ENCODE measurements at places on chromosomes 12 and 14. TPM values are rescaled to one million over a fixed set of nuclear protein-coding genes. Genes with fewer than 3 reads are reported as not detected.

- no peak for DNase-seq
These were observed 13.5 kb upstream of the NGB start for GRCh38 chr14:77284466-77284865.

DNA sequence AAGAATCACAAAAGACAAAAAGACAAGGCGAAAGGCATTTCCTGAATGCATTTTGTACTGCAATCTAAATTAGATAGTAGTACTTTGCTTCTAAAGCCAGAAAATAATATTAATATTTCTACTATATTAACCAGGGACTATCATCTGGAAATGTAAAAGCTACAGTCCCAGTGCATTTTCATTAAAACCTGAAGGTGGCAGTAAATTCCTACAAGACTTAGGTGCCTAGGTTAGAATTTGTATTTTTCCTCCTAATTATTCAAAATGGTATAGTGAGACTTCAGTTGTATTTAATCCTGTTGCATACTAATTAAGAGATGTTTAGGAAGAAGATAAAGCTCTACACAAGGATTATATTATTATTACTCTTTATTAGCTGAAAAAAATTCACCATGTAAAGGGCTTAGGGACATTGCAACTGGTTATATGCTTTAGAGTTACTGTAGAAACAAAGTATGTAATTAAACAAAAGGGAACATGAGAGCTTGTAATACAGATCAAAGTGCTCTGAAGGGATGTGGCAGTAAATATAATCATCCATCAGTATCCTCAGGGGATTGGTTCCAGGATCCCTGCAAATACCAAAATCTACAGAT lies 53.6 kb downstream of the BRMS1L start:
- DNase-seq = no peak

DNA sequence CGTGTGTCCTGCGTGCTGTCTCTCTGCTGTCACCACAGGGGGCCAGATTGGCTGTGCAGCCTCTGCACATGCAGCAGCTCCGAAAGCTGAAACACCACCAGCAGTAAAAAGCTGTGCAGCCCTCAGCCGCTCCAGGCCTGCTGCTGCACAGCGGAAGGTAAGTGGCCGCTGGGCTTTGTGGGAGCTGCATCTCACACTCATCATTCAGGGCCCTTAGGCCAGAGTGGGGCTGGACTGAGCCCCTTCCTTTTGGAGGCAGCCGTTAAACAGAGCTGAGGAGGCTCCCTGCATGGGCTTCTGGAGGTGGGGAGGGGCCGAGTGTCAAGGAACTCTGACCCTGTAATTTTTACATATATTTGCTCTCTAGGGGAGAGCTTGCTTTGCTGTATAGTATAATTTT lies 17.1 kb downstream of the DDX51 start:
- no peak for DNase-seq

DNA sequence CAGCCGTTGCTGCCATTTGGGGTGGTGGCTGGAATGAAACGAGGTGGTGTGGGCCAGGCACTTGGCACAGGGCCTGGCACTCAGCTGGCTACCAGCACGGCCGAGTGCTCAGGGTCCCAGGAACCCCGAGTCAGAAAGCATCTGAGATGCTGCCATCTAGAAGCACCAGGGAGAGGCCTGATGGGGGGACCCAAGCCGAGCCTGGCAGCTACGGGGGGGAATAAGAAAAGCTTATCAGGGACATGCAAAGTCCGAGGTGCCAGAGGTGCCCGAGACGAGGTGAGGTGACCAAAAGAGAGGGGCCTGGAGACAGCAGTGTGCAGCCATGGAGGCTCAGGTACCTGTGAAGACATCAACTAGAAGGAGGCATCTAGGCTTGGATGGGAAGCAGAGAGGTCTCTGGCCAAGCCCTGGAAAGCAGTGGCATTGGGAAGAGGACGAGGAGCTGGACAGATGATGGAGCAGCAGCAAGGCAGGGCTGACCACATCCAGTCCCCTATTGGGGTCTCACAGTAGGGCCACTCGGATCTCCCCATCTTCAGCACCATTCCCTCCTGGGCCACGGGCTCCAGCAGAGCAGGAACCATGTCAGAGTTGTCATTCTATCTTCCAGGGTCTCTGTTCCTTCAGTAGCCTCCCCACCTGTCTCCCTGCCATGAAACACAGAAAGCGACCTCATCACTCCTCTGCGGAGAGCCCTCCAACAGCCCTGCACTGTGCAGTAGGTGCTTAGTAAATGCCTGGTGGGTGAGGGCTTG lies 59.3 kb upstream of the DIO3 start:
- DNase-seq = peak; percentile 56

DNA sequence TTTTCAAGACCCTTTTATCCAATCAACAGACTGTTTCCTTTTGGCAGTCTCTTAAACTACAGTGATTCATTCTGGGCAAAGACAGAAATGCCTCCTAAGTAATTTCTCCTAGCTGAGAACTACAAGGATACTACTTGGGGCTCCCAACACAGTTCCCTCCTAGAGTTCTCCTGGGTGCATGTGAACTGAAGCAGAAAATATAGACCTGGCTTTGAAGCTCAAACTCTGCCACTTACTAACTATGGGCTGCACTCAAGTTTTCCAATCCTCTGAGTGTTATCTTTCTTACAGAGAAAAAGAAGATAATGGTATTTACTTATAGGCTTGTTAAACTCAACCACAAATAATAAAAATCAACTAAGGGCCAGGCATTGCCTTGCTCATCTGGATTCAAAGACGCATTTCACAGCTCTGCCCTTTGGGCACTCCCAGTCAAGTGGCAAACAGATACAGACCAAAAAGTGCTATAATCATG lies 97.6 kb downstream of the EFCAB11 start:
- DNase-seq = no peak

DNA sequence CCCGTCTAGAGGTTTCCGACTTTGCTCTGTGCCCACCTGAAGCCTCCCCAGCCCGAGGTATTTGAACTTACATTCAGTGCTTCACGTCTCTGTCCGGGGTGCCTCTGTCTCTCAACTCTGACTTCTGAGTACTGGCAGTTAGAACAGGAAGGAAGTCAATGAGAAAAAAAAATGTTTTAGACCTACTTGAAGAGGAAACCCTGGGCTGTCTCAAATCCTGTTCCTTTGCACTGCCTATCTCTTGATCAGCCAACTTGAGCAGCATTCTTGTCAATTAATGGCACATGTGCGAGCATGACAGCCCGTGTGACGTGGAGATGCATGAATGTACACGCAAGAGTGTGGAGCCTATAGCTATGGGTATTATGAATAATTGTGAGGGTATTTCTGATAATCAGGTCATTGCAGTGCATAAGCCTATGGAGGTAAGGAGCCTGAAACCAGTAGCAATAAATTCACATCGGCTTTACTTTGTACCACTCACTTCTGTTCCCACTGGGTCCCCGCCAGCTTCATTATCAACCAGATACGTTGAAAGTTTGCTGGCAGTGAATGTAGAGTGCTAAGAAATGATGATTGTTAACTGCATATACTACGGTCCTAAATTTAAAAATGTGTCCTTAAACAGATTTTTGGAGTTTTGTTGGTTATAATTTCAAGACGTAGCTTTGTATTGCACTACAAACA lies at the start of gene ARHGDIB:
TSS of gene ARHGDIB (minus strand) at position 136 of the 687 bp plus-strand sequence. CDS start 10,889 bp downstream, outside the sequence.
- peak; percentile 89 for DNase-seq

DNA sequence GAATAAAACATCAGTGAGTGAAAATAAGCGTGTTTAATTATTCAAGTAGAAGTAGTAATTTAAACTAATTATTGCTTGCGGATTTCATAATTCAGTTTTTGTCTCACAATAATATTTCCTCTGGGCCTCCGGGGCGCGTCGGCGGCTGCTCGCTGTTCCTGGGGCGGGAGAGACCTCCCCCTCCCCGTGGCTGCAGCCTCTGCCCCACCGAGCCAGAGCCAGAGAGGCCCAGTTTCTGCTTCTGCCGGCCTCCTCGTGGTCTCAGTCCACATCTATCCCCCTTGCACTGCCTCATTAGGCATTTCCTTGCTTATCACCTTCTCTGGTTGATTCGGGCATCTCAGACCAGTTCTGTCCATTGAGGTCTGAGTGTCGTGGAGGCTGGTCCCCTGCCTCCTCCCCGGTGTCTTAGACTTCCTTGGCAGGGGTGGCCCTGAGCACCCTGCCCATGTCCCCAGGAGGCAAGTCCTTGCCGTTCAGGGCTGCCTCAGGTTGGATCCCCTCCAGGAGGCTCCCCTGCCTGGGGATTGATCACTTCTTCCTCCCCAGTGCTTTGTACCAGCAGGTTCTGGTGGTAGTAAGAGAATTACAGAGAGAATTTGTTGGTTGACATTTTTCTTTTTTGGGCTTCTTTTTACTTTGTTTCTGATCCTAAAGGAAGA lies 78.0 kb downstream of the SLC25A47 start:
- peak; percentile 70 for DNase-seq

GRCh38 chr14:56660677-56661389 lies 81.2 kb downstream of the TMEM260 start:
- no peak for DNase-seq

ABCD4 gene
- 62.5 TPM for polyA plus RNA-seq

DNA sequence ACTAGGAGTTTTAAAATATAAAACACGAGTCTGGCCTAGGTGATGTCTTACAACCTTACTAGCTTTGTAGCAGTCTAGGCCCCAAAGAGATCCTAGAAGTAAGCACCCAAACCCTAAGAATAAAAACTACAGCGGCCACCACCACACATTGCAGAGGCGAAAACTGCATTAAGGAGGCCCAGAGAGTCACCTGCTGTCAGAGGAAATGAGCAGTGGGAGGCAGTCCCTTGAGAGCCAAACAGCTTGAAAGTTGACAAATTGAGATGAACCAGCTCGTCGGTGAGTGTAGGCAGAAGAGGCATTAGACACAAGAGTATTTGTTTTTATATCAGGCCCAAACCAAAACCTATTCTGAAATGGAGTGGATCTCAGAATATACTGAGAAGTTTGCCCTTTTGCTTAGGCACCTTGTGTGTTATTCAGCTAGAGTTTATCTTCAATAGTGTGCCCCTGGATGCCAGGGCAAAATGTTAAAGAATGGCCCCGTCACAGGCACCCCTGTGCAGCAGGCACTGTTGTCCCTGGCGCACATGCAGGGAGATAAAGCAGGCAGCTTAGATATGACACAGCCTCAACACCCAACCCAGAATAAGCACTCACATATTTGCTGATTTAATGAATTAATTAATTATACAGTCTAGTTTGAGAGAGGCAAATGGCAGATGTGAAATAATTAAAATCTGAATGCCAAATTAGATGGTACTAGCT lies 56.7 kb downstream of the TTC7B start:
- DNase-seq = no peak

- DNase-seq = no peak
These were observed 8.0 kb upstream of the ACTN1 start for GRCh38 chr14:68986926-68987652.

PRICKLE1 gene
- polyA plus RNA-seq = 5.4 TPM

DNA sequence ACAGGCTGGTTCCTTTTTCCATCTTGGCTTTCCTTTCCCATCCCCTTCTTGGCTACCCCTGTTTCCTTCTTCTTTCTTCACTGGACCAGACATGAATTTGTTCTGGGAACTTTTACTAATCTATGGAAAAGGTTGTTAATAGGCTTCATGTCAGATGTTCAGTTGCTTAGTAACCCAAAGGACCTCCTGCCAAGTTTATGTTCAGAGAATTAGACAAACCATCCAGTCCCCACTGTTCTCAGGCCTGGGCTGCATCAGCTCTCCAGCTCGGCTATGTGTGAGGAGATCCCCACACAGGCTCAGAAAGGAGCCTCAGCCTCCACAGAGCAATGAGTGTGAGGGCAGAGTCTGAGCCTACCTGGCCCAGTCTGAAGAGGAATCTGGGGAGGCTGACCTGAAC lies 78.0 kb downstream of the AKAP6 start:
- no peak for DNase-seq

FLVCR2 gene
- 5.0 TPM for polyA plus RNA-seq

KRT73 gene
- 0.04 TPM for polyA plus RNA-seq

ETFBKMT gene
- polyA plus RNA-seq = 1.3 TPM

SLC6A12 gene
- polyA plus RNA-seq = 0.35 TPM

DNA sequence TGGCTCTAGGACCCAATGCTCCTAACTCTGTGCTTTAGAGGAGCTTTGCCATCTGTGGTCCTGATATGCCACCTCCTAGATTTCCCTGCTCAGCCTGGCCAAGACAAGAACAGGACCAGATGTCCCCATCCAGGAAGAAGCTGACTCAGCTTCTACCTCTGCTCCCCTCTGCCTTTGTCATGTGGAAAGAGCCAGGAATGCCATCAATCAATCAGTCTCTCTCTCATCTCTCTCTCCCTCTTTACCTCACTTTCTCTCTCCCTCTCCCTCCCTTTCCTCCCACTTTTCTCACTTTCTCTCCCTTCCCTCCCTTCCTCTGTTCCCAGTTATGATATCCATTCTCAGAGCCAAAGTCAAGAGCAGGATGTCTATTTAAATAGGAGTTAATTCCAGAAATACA lies 892.5 kb upstream of the TMEM132C start:
- DNase-seq = no peak

GRCh38 chr12:24135158-24135850 lies 185.8 kb upstream of the SOX5 start:
- no peak for DNase-seq

BCL2L14 gene
- 0.13 TPM for polyA plus RNA-seq

- DNase-seq = peak; percentile 99
These were observed at the start of gene TPCN1 for GRCh38 chr12:113221181-113221996. TPCN1 (plus strand) TSS chr12:113221464; CDS start chr12:113226853, 5,389 bp downstream.

DNA sequence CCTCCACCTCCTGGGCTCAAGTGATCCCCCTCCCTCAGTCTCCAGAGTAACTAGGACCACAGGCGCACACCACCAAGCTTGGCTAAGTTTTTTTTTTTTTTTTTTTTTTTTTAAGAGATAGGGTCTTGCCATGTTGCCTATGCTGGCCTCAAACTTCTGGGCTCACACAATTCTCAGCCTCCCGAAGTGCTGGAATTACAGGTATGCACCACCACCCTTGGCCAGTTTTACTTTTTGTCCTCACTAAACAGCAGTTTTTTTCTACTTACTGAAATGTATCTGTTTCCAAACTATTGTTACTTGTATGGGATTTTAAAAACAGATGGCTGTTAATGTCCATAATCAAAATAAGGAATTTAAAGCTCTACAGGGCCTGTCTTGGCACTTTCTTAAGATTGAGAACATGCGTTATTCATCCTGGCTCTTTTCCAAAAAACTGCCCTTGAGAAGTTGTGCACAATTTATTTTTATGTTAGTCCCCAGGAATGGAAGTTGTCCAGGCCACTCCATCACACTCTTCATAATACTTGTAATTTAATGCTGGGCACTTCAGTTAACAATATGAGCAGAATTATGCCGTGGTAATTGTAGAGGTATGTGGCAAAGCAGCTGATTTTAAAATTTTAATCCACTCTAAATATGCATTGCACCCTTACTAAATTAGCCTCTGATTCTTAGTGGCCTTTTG lies 51.9 kb upstream of the REP15 start:
- no peak for DNase-seq

DNA sequence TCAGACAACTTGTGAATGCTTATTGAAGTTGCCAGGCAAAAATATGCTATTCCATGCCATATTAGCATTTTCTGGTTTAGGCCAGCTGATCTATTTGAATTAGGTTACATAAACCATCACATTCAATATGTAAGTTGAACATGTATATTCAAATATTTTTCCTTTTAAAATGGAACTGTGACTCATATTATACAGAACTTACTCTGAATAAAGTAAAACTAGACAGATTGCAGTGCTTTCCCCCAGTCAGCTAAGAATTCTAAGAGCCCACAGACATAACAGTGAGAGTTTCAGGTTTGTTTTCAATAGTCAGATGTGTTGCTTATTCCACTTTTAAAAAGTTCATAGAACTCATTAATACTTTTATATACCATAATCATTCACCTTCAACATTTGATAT lies 119.8 kb downstream of the MGST1 start:
- no peak for DNase-seq

GRCh38 chr12:71581206-71581605 lies 82.4 kb downstream of the ZFC3H1 start:
- DNase-seq = no peak

- no peak for DNase-seq
These were observed 132.1 kb upstream of the SOX5 start for GRCh38 chr12:24081606-24082005.

UBE3B gene
- 5.7 TPM for polyA plus RNA-seq

FSCB gene
- polyA plus RNA-seq = not detected

GRCh38 chr12:44875954-44876543 lies at the start of gene NELL2:
NELL2 (minus strand) TSS chr12:44876315; CDS start chr12:44875869, 446 bp downstream.
- DNase-seq = peak; percentile 75

All from spleen (tissue), 13 donors.